ENCODE measurements at places on chromosomes 13 and 19.

DNA sequence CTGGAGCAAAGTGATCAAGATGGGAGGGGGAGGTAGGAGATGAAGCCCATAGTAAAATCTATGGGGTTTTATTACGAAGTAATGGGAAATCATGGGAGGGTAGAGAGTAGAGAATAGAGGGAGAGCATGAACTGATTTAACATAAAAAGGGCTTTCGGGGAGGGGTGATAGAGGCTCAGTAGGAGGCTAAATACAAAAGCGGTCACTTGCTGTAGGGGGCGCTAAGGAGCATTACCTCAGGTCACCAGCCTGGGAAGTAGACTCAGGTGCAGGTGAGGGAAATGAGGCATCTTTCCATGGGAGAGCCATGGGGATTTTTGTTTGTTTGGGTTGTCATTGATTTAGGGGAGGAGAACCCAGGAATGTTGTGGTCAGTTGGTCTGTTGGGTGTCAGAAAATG is 14.1 kb downstream of the KRTDAP start:
- no peak for DNase-seq

GRCh38 chr13:114114006-114114640 is 18.3 kb downstream of the RASA3 start:
- no peak for DNase-seq

GRCh38 chr13:97117388-97117910 is 104.7 kb upstream of the MBNL2 start:
- DNase-seq = no peak

DNA sequence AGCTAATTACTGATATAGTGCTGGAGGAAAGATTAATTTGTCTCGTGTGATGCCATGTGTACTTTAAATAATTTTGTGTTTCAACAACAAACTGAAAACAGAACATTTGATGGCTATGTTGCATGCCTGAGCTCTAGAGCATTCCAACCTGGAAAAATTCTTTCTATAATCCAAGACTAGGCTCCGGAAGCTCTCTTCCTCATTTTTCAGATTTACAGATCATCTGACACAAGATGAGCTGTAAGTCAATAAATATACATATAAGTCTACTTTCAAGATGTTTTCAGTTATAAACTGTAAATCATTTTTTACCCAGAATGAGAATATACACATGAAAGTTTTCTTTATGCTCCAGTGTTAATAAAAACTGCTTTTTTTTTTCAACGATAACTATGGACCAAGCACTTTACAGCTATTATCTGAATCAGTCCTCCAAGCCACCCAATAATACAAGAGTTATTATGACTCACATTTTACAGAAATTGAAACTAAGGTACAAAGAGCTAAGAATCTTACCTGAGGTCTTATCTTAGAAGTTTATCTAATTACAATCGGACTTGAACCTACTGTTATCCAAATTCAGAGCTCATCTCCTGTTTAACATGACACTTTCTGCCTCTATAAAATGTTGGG is 6.4 kb upstream of the FOXO1 start:
- DNase-seq = no peak

GRCh38 chr19:7482584-7483439 is 6.0 kb downstream of the PEX11G start:
- peak; percentile 90 for DNase-seq

- DNase-seq = no peak
These were observed 175.7 kb downstream of the FGF9 start for GRCh38 chr13:21846605-21847004.

GRCh38 chr13:64083396-64083795 is 2667.7 kb upstream of the PCDH20 start:
- DNase-seq = no peak

Measured in NCI-H146 (cell line).